Neural crest cell (in vitro differentiated cells): ENCODE measurements at places on chromosomes 3 and 15.

DNA sequence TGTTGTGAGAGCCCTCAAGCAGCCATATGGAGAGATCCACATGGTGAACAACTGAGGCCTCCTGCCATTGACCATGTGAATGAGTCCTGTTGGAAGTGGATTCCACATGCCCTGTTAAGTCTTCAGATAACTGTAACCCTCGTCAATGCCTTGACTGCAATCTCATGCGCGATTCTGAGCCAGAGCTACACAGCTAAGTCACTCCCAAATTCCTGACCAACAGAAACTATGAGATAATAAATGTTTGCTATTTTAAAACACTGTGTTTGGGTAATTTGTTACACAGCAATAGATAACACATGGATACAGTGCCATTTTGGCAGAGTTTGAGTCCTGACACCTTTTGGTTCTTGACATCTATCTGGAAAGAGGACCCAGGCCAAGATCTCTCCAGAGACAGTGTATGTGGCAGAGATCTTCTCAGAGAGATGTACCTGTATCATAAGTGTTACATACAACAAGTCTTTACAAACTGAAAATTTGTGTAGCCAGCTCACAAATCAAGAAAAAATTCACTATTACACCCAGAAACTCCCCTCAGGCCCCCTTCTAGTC is 34.5 kb upstream of the BNC1 start:
- DNase-seq: no peak

- no peak for DNase-seq
Measured at GRCh38 chr15:57922776-57923175, 142.7 kb downstream of the ALDH1A2 start.

- DNase-seq: no peak
Measured at GRCh38 chr3:12180218-12180617, 21.5 kb upstream of the TIMP4 start.

DNA sequence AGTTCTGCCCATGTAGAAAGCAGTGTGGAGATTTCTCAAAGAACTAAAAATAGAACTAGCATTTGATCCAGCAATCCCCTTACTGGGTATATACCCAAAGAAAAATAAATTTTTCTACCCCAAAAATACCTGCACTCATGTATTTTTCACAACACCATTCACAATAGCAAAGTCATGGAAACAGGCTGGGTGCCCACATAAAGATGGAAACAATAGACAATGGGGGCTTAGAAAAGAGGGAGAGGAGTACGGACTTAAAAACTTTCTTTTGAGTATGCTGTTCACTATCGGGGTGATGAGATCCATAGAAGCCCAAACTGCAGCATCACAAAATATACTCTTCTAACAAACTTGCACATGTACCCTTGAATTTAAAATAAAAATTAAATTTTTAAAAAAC is 345.1 kb upstream of the CCDC54 start:
- DNase-seq: no peak

GRCh38 chr3:60160822-60161748 is 1090.2 kb downstream of the FHIT start:
- no peak for DNase-seq

GRCh38 chr3:15007681-15008141 is 57.4 kb downstream of the MRPS25 start:
- no peak for DNase-seq

- no peak for DNase-seq
Measured at GRCh38 chr3:132265488-132265887, 51.7 kb upstream of the ACP3 start.

DNA sequence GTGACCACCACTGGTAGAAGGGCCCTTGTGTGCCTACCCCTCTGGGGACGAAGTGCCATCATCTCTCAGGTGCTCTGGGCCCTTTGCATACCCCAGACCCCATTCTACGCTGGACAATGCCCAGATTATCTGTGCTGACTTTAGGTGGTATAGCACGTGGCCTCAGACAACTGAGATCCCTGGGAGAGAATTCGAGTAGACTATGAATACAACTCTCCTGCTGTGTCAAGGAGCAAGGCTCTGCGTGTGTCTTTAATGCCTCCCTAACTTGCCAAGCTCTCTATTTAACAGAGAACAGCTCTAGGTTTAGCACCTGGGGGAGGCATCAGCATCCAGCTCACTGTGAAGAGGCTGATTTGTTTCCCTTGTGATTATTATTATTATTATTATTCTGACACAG is 29.1 kb downstream of the FAM3D start:
- DNase-seq: no peak
